ENCODE measurements at places on chromosomes 16 and 17.

DNA sequence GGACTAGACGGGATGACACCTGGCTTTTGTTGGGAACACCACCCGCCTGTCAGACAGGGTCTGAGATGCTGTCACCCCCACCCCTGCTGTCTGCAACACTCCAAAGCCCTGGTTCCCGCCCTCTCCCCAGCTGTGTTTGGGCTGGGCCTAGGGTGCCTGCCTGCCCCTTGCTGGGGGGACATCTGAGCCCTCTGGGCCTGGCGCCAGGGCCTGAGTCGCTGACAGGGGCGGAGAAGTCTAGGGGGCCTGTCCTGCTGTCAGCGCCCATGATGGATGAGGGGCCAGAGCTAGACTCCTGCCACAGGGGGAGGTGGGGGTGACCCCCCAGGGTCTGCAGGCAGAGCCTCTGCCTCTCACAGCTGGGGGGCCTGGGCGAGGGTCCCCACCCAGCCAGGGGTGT, 7.6 kb upstream of the PKMYT1 start:
- DNase-seq: no peak

- no peak for DNase-seq
These were observed 2.0 kb upstream of the NXPH3 start for GRCh38 chr17:49573510-49574322.

DNA sequence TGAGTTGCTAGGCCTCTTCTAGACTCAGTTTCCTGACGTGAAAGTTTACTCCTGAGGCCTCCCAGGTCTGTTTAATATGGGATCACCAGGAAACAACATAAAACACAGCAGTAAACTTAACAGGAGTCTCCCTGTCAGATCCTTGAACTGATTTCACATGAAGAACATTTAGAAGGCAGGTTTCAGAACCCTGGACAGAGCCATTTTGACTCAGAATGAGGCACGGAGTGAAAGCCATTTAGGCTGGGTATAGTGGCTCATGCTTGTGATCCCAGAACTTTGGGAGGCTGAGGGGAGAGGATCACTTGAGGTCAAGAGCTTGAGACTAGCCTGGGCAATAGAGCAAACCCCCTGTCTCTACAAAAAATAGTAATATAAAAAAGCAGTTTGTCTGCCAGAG, 289.1 kb downstream of the CA10 start:
- DNase-seq: no peak

DNA sequence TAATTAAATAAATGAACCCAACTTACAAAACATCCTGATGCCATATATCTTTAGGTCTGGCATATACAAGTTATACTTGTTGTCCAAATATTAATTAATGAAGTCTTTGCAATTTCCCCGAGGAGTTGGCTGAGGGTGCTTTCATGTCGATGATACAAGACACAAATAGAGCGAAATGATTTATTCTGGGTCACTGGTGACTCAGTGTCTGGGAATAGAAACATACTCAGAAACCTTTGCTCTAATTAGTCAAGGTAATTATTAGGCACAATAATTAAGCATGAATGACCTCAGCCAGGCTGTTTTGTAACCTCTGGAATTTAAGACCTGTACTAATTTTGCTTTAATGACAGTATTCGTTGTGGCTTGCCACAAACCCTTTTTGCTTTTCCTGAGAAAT, 37.0 kb upstream of the HAPSTR1 start:
- DNase-seq: no peak

DNA sequence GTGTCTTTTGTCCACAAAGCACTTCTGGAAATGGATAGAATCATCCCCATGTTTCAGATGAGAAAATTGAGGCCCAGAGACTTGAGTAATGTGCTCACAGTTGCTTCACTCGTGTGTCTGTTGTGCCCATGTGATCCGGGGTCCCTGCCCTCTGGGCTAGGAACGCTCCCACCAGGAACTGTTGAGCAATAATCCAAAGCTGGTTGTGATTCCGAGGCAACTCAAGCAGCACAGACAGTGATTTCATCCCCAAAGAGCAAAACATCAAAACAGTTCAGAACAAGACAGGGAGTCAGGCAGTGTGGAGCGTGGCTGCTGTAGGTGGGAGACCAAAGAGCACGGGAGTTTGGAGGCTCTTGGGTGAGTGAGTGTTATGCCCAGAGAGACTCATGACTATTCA, 205.0 kb upstream of the ASIC2 start:
- DNase-seq: no peak

GRCh38 chr16:78163772-78164670, 64.6 kb downstream of the WWOX start:
- DNase-seq: no peak

DNA sequence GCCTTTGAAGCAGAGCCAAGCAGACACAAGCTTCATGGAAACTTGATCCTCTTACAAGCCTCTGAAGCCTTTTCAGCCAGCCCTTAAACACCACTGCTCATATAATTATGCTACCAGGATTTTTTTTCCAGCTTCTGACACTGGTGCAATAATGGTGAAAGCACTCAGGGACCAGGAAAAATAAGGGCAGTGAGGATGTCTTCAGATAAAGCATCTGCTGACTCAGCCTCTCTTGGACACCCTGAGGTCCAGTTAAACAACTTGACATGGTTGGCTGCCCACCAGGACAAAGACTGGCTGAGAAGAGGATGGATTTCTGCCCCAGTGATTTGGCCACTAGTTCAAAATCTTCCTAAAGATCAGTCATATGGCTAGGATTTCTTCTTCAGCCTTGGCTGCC, 124.2 kb upstream of the N4BP1 start:
- DNase-seq: no peak

- no peak for DNase-seq
These were observed 5.4 kb downstream of the NXPH3 start for GRCh38 chr17:49580981-49581647.

DNA sequence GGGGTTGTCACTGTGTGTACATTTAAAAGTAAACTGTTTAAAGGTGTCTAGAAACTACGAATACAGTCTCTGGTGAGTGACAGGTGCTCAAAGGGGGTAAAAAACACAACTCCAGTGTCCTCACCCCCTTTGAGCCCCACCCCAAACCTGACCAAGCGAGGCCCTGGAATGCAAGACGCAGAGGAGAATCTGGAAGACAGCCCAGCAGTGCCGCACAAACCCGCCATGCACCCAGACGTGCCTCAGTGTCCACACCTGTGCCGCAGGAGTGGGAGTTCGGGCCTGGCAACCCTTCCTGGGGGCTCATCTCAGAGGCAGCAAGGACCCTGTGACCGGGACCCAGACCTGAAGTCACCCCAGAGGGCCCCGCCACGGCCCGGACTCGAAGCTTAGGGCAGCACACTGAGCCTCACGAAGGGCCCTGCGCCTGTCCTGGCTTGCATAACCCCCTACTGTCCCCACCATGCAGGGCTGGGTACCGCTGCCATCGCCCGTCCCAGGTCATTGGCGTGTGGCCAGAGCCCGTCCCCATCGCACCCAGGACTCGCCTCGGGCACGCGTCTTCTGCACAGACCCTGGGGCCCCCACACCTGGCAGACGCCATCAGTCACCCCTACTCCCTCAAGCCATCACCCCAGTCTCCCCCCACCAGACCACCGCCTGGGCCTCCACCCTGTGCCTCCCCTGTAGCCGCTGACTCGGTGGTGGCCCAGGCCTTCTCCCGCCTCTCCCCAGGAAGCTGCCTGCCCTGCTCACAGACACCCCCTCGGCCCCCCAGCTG, 33.0 kb upstream of the ZC3H18 start:
- no peak for DNase-seq

- no peak for DNase-seq
These were observed 112.0 kb upstream of the HAS3 start for GRCh38 chr16:68993456-68993855.

- no peak for DNase-seq
These were observed 8.0 kb downstream of the ENDOV start for GRCh38 chr17:80422981-80423380.

GRCh38 chr17:80660527-80661198, 116.0 kb downstream of the RPTOR start:
- no peak for DNase-seq

DNA sequence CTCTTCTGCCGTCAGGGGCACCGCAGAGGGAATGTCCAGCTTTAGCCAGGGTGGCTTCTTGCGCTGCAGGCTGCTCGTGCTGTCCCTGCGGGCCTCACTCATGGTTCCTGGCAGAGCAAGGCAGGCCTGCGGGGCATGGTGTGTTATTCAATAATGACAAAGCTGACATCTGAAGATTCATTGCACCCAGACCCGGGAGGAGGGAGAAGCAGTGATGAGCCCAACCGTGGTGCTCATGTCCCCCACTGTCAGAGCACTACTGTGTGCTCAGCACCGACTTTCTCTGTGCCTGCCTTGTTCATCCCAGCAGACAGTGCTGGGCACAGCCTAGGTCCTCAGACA, 7.5 kb downstream of the RHBDF1 start:
- no peak for DNase-seq

DNA sequence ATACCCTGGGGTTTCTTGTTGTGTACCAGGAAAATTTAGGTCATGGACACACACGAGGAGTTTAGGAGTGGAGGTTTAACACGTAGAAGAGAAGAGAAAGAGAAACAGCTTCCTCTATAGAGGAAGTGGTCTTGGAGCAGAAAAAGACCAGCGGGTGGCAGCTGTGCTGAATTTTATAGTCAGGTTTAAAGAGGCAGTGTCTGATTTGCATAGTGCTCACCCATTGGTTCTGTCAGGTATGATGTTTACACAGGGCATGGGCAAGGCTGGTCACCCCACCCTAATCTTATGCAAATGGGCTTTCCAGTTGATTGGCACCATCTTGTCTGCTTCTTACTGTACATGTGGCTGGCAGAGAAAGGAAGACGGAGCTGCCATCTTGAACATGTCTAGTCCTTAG, 309.0 kb downstream of the CDH13 start:
- DNase-seq: no peak

DNA sequence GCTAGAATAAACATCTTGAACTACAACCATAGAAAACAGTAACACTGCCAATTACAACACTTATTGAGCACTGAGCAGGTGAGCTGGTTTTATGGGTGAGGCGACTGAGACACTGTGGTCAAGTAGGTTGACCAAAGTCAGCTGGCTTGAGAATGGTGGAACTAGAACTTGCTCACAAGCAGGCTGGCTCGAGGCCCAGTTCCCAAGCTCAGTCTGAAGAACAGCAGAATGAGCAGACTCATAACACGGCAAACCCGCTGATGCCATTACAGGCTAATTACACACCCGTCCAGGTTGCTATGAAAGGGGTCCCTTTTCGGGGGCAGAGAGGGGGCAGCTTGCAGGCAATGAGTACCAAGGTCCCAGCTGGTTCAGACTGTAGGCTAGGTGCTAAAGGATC, 6.5 kb downstream of the ZZEF1 start:
- DNase-seq: no peak

- DNase-seq: no peak
These were observed 213.2 kb upstream of the NLRP1 start for GRCh38 chr17:5797447-5798050.

DNA sequence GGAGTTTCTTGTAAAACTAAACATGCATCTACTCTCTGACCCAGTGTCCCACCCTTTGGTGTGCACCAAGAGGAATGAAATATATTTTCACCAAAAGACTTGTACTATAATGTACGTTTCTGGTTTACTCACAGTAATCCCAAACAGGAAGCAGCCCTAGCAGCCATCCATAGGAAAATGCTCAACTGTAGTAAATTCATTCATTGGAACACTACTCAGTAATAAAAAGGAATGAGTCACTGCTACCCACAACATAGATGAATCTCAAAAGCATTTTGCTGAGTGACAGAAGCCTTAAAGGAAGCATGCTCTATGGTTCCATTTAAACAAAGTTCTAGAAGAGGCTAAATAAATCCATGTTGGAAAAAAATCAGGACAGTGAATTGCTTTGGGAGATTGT, 37.6 kb upstream of the DHRS7B start:
- DNase-seq: no peak

DNA sequence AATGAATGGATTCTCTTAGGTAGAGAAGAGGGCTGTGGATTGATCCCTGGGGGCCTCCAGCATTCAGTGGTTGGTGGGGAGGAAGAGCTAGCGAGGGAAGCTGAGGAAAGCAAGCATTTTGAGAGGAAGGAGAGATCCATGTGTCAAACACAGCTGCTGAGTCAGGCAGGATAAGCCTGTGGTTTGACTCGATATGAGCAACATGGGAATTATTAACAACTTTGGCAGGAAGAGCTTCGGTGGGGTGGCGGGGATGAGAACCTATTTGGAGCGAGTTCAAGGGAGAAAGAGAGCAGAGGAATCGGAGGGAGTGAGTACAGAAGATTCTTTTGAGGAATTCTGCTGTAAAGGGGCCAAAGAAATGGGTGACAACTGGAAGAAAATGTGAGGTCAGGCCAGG, 59.5 kb upstream of the CDC42EP4 start:
- peak; percentile 86 for DNase-seq

GRCh38 chr16:76194616-76195015, 82.6 kb upstream of the CNTNAP4 start:
- DNase-seq: no peak

GRCh38 chr16:59148769-59149155, 414.6 kb upstream of the GOT2 start:
- DNase-seq: peak; percentile 10

DNA sequence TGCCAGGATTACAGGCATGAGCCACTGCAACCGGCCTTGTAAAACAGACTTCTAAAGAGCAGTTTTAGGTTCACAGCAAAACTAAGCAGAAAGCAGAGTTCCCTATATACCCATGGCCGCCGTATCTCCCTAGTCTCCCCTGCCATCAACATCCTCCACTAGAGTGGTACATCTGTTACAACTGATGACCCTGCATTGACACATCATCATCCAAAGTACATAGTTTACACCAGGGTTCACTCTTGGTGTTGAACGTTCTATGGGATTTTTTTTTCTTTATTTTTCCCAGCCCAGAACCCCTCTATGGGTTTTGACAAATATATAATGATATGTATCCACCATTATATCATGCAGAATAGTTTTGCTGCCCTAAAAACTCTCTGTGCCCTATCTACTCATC, 155.2 kb downstream of the RAB11FIP4 start:
- DNase-seq: no peak

- no peak for DNase-seq
These were observed 9.4 kb upstream of the MEOX1 start for GRCh38 chr17:43671031-43671692.

DNA sequence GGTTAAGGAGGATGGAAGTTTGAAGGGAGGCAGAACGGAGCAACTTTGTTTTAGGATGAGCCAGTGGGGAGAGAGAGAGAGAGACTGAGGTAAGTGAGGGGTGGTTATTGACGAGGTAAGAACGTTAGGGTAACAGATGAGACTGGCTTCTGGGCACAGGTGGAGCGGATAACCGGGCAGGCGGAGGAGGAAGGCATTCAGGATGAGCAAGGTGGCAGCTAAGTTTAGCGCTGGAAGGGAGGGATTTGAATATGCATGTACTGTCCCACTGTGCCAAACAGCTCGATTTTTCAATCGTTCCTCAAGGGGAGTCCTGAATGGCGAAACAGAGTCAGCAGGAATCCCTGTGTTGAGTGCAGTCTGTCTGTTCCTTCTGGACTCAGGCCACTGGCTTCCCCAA, 35.8 kb downstream of the CACNG3 start:
- DNase-seq: no peak

DNA sequence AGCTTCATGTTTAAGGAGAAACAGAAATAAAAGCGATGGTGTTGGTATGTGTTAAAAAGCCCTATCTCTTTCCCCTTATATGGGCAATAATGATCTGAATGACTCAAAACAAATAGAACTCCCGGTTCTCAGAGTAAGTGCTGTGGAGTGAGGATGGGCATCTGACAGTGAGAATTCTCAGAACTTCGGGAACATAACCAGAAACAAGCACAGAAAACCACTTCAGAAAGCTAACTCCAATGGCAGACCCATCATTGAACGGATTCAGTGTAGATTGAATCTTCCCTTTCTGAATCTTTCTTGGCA, 67.2 kb downstream of the CDH8 start:
- DNase-seq: no peak
